ENCODE measurements at places on chromosomes 4 and X.

DNA sequence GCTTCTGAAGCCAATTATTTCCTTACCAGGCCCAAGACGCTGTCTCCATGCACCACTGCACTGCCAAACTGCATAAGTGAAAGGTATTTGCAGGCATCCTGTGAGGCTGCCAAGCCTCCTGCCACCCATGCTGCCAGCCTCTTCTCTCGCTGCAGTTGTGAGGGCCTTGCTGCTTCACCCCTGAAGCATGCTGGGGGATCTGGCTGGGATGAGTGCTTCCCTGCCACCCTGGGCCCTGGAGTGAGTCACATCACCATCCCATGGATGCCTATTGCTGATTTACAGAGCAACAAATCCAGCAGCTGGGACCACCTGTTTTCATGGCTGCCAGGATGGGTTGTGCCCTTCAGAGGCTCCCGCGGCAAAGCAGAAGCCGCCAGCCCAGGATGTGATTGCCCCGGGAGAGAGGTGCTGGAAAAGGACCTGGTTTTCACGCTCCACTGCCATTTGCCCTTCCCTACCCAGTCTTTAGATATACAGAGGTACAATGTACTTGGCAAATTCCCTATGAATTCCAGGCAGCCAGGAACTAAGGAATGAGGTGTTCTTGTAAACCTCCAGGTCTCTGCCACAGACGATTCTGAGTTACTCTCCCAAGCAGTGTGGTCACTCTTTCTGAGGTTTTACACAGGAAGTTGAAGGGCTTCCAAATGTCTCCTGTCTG lies 41.5 kb upstream of the PTCHD1 start:
- DNase-seq = no peak

- no peak for DNase-seq
These were observed 8.3 kb downstream of the NDP start for GRCh38 chrX:43964936-43965335.

- DNase-seq = no peak
These were observed 82.8 kb upstream of the BOD1L1 start for GRCh38 chr4:13710246-13710885.

GRCh38 chr4:187417721-187418120 lies 577.9 kb upstream of the ZFP42 start:
- DNase-seq = no peak

DNA sequence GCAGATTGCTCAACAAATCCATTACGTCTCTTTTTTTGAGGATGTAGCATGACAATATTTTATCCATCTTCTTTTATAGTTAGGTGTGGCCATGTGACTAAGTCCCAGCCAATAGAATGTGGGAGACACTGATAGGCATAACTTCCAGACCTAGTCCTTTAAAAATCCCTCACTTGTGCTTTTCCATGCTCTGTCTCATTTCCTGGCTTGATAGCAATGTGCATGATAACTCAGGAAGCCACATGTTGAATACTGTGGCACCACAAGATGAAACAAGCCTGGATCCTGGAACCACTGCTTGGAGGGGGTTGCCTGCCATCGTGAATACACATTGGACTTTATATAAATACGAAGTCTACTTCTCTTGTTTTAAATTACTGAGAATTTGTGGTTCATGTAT lies 184.0 kb upstream of the NEIL3 start:
- DNase-seq = no peak

GRCh38 chr4:26402458-26402857 lies 81.6 kb downstream of the RBPJ start:
- no peak for DNase-seq

GRCh38 chr4:8204576-8205227 lies 5.6 kb downstream of the SH3TC1 start:
- DNase-seq = no peak

DNA sequence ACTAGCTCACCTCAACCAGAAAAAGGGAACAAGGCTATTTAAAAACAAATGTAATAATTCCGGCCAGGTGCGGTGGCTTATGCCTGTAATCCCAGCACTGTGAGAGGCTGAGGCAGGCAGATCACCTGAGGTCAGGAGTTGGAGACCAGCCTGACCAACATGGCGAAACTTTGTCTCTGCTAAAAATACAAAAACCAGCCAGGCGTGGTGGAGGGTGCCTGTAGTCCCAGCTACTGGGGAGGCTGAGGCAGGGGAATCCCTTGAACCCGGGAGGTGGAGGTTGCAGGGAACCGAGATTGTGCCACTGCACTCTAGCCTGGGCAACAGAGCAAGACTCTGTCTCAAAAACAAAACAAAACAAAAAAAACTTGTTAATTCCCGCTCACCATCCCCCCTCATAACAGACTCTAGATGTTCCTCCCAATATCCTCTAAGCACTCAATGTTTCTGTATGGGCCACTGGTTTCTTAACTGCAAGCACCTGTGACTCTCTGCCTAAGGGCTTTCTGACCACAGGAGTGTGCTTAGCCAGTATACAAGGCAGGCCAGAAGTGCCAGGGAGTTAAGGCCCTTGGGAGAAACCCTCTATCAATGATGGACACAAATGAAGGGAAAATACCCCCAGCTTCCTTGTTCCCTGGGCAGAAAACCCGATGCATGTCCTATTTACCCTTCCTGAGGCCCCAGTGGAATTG lies 21.0 kb upstream of the THOC2 start:
- DNase-seq = no peak

DNA sequence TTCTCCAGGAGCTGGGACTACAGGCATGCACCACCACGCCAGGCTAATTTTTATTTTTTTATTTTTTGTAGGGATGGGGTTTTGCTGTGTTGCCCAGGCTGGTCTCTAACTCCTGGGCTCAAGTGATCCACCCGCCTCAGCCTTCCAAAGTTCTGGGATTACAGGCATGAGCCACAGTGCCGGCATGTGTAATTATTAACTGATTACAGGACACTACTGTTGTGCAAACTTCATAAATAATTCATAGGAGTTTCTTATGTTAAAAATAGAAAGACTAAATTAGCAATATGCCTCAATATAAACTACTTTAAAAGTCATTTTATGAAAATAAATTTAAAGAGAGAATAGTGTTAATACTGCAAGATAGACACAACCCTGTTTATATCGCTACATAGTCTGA lies 221.9 kb downstream of the SNCA start:
- no peak for DNase-seq

- no peak for DNase-seq
These were observed 34.0 kb downstream of the BMP2K start for GRCh38 chr4:78809928-78810835.

GRCh38 chrX:16883487-16883804 lies 13.3 kb upstream of the RBBP7 start:
- DNase-seq = no peak

GRCh38 chr4:86048426-86048825 lies 311.4 kb downstream of the MAPK10 start:
- no peak for DNase-seq

DNA sequence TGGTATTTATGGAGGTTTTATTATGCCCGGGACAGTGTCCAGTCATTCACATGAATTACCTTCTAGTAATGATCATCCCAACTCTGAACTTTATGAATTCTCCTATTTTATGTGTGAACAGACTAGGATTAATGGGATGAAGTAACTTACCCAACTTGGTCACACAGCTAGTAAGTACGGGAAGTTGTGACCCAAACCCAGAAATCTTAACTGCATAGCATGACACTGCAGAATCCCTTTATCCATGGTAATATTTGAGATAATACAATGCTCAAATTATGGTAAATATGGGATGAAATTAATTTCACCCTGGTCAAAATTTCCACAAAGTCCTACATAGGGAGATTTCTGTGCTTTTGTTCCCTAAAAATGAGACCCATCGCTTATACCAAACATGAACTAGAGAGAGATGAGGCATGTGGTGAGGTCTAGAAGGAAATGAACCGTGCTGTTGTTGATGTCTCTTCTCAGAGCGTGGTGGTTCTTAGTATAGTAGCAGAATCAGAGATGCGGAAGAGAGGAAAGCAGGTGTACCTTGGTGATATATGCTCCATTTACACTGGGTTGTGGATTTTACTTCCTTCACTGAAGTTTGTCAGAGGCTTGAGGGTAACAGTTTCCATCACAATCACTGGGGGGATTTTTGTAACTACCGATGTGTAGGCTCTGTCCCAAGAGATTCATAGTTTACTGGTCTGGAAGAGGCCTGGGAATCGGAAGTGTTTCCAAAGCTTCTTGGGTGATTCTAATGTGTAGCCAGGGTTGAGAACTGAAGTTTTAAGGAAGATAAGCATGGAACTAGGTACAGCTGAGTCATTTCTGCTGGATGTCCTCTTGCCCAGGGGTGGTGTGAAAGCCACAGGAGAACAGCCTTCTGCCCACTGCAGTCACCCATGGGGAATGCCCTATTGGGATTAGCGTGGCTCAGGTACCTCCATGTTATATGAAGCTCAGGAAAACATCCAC lies 30.2 kb upstream of the FAM9C start:
- no peak for DNase-seq

DNA sequence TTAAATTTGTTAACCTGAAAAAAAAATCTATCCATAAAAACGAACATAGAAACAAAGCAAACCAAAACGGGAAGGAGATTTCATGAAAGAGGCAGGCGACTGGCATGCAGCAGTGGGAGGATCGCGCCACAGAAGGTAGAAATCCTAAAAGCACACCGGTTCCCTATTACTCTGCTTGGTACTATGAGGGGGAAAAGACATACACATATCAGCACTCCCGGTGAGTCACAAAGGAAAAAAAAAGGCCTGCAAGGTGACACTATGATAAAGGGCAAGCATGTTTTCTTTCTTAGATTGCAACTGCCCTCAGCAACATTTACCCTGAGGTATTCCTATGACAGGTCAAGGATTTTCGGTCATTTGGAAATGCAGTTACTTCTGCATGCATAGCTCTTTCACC lies 60.6 kb upstream of the NAP1L5 start:
- DNase-seq = no peak

GRCh38 chr4:56468097-56468422 lies 643 bp downstream of the SRP72 start:
- no peak for DNase-seq

DNA sequence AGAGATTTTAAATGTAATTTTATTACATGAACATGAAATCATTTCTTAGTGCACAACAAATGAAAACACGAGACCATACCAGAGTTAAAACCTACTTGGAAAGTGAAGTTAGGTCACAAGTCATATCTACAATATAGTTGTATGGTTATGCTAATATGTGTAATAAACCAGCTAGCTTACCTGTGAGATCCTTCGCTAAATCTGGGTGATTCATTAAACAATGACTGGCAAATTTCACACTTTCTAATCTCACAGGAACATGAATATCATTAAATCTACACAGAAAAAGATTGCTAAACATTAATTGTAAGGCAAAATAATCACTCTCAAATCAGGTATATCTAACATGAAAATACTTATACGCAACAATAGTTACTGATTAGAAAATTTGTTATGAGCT lies 67.6 kb downstream of the PDS5A start:
- no peak for DNase-seq

All from T-helper 22 cell (primary cell).